ENCODE measurements at places on chromosomes 4 and X.

DNA sequence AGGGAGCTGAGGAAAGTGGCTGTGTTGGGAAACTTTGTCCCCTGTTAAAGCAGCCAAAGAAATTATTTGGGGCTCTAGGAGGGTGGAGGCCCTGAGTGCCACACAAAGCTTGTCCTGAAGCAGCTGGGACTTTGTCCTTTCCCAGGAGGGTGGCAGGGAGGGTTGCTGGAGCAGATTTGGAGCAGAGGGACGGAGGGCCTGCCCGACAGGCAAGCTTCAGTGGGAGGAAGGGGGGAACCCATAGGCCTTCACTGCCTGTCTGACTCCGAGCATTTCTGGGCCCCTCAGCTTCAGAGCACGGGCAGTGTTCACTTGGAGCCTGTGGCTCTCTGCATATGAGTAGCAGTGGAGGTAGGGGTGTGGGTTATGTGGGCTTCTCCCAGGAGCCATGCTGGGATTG is 7.2 kb upstream of the CNGA2 start:
- DNase-seq: peak; percentile 47

- no peak for DNase-seq
These were observed 219.2 kb upstream of the FAT1 start for GRCh38 chr4:186942758-186943377.

DNA sequence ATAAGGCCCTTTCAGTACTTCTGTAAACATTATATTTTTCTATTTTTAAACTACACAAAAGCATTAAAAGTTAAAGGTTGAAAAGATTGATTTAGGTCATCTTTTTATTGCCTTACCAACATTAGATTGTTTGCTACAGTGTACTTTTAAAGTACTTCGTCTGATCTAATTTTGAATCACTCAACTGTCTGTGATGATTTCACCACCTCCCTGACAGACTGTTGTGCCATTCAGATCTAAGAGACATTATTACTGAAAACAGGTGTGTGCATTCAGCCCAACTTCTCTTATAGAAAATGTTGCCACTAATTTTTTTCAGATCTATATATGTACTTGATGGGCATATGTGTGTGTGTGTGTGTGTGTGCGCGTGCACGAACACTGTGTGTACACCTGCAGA is 39.3 kb downstream of the GASK1B start:
- DNase-seq: no peak

DNA sequence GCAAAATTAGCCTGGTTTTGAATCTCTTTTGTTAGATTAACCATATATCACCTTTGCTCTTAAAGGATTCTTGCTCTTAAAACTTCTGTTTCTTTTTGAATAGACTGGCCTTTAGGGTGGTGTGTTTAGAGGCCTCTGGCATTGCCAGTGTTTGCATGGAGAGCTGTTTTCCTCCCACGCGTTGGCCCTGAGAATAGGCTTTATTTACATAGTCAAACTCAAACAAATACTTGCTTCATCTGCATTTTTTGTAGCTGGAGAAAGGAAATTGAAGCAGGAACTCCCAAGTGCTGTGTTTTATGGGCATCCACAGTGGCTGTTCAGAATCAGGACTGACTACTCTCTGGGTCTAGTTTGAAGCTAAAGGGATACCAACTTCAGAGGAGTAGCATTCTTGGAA is 2.7 kb downstream of the SHROOM2 start:
- DNase-seq: no peak

DNA sequence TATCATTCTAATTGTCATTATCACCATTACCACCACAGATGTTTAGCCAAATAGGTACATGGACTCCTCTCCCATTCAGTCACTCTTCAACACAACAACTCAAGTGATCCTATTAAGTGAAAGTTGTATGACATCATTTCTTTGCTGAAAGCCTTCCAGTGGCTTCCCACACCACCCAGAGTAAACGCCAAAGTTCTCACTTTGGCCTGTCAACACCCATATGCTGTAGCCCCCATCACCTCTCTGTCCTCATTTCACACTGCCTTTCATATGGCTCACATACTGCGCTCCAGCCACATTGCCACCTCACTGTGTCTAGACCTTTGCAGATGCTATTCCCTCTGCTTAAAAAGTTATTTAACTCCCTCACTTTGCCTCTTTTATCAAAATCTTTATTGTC is 682.3 kb downstream of the ADGRL3 start:
- no peak for DNase-seq

DNA sequence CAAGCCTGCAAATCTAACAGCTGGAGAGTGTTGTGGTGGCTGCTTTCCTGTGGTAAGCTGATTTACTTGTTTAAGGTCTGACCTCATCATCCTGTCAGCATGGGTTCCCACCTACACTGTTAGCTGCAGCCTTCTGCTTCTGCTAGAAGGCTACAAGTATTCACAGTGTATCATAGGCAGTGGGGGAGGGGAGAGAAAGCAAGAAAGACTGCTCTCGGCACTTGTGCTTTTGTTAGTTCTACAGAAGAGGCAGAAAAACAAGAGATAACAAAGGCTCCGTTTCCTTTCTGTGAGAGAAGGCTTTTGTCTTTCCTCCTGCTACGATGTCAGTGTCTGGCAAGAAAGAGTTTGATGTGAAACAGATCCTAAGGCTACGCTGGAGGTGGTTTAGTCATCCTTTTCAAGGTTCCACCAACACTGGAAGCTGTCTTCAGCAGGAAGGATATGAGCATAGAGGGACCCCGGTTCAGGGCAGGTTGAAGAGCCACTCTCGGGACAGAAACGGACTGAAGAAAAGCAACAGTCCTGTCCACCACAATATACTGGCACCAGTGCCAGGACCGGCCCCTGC is at the start of gene KLHL4:
Gene KLHL4, plus strand, starts transcription at position 232 of the 571 bp plus-strand sequence. Its CDS starts 92 bp downstream, at position 324.
- DNase-seq: no peak

DNA sequence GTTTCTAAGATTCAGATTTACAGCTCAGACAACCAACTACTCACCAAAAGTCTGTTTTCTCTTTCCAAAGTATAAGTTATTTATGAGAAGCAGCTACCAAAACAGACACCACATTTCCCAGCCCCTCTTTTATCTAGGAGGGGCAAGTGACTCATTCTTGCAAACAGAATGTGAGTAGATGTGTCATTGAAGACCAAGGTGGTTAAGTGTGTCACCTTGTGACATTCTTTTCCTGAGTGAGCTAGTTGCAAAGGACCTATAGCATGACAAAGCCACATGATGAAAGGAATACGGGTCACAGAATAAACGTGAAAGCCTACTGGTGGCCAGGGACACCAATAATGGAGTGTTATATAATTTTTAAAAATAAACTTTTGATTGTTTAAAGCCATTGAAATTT is 50.0 kb downstream of the SLC7A11 start:
- DNase-seq: no peak

GRCh38 chr4:114019276-114019968 is 40.0 kb upstream of the ARSJ start:
- no peak for DNase-seq

- DNase-seq: no peak
These were observed 107.4 kb downstream of the FAM13A start for GRCh38 chr4:88949605-88950004.

DNA sequence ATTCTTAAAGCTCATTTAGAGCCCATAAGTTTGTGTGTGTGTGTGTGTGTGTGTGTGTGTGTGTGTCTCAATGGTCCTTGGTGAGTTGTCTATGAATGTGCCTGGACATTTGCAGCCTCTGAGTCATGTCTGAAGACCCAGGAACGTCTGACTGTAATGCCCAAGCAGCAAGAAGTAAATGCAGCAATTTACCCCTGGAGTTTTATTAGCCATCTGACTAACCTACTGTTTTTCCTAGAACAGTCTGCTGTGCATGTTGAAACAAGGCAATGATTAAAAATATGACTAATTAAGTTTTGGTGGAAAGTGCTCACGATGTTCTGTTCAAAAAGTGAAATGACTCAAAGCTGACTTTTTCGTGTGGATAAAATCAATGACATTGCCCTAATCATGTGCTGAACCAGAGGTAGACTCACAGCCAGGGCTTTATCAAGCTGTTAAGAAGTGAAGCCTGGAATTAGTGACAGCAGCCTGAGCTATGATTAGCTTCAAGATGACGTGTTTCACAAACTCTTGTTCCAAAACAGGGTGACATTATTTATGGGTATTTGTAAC is 201.6 kb downstream of the CPE start:
- DNase-seq: no peak

GRCh38 chr4:84381759-84382158 is 117.3 kb downstream of the NKX6-1 start:
- no peak for DNase-seq

DNA sequence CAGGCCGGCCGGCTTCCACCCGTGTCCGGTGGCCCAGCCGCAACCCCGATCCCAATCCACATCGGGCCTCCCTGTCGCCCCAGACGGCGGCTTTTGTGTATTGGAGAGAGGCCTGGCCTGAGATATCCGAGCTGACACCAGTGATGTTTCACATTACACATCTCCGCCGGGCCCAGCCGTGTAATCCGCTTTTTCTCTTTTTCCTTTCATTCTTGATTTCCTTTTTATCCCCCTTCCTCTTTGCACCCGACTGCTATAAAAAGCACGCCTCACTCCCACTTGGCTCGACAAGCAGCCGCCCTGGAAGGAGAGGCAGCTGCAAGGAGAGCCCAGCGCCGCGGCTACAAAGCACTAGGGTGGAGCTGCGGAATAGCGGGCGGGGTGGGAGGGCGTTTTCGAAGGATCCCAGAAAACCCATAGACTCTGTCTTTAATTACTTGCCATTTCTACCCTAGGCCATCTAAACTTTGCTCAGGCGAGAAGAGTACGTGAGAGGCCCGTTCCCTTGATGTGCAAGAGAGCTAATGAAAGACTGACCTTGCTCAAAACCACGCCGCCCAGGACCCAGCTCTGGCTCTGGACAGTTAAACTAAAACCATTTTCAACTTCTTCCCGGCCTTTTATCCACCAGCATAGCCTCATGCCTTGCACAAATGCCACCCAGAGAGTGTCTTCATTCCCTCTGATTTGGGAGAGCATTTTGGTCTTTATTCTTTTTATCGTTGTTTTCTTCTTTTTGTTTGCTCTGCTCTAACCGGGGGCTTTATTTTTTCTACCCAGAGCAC is 3.2 kb downstream of the PITX2 start:
- no peak for DNase-seq

DNA sequence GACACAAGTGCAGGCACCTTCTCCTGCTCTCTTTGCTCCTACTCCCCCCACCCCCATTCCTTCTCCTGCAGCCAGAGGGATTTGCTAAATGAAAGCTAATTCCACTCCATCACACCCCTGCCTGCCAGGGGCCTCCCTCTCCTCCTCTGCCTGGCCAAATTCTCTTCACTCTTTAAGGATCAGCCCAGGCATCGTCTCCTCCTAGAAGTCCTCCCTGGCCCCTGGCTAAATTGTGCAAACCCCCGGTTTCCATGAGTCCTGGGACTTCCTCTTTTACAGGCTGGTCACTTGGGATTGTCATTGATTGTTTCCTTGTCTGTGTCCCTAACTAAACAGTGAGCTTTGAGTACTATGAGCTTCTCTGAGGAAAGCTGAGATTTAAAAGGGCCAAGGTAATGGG is 8.7 kb upstream of the ABLIM2 start:
- DNase-seq: no peak

DNA sequence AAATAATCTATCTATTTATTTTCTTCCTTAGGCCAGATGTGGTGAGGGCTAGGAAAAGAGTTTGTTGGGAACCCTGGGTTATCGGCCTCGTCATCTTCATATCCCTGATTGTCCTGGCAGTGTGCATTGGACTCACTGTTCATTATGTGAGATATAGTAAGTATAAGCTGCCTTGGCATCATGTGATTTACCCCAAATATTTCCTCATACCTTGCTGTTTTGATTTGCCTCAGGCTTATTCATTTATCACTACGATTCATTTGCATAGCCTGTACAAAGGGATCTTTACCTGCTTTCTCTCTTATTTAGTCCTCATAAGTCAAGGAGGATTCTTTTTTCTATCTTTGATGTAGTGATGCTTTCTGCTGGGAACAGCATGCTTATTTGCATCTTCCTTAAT is 14.5 kb downstream of the TMPRSS11E start:
- DNase-seq: no peak

DNA sequence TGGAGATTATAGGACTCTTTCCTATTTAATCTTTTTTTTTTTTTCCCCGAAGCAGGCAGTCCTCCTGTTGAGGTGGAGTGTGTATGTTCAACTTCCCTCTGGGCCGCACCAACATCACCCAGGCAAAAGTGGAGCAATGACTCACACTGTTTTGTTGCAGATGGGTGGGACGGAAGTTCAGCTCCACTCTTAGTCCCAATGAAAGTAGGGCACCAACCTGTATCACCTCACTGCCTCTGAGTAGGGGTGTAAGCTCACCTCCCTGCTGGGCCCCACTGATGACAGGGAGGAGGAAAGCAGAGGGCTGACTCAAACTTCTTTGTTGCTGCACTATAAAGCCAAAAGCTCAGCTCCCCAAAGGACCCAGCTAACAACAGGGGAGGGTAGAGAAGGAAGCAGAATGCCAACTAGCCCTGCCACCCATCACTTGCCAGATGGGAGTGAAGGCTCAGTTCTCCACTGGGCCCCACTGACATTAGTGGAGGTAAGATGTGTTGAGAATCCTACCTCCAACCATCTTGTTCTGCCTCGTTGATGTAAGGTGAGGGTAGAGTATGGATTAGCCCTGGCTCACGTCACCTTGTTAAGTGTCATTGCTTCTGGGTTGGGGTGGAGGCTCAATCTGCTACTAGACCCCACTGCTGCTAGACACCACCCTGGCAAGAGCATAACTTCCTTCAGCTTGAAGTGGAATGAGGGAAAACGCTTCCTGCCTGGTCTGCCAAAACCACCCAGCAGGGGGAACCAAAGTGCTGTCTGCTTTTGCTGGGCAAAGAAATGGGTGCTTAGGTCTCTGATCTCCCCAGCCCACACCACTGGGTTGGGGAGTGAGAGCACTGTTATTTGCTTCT is 14.1 kb downstream of the RPS6KA3 start:
- peak; percentile 83 for DNase-seq

- no peak for DNase-seq
These were observed 35.5 kb upstream of the UGT2B4 start for GRCh38 chr4:69531251-69531650.

GRCh38 chr4:139768896-139769295 is 103.3 kb downstream of the MGST2 start:
- no peak for DNase-seq

DNA sequence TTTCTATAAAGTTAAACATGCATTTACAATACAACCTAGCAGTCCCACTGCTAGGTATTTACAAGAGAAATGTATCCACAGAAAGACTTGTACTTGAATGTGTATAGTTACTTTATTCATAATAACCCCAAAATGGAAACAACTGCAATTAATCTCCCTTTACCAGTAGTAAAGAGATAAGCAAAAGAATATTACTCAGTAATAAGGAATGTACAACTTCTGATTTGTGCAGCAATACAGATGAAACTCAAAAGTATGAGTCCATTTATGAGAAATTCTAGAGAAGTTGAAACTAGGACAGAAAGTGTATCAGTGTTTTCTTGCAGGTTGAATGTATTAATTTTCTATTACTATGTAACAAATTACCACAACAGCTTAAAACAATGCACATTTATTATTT is 15.2 kb downstream of the USP53 start:
- no peak for DNase-seq

DNA sequence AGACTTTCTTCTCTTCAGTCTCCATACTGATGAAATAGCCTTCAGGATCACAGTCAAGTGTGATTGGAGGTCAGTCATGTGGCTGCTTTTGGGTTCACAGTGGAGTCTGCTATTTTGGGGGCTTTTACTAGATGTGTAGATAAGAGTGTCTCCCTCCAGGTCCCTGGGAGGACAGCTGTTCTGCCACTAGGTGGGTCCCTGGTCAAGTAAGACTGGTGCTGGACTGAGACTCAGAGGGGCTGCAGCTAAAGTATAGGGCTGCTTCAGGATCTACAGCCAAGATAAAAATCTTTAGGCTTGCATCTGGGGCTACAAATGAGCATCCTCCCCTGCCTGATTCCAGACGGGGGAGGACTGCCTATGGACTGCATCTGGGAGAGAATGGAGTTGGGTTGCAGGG is 200.7 kb upstream of the ANKRD50 start:
- DNase-seq: no peak

Measured in posterior vena cava (tissue), 2 donors.